CD4-positive, alpha-beta T cell treated with Interleukin-21 for 1 hour (primary cell): ENCODE measurements at places on chromosomes 6 and 20.

DNA sequence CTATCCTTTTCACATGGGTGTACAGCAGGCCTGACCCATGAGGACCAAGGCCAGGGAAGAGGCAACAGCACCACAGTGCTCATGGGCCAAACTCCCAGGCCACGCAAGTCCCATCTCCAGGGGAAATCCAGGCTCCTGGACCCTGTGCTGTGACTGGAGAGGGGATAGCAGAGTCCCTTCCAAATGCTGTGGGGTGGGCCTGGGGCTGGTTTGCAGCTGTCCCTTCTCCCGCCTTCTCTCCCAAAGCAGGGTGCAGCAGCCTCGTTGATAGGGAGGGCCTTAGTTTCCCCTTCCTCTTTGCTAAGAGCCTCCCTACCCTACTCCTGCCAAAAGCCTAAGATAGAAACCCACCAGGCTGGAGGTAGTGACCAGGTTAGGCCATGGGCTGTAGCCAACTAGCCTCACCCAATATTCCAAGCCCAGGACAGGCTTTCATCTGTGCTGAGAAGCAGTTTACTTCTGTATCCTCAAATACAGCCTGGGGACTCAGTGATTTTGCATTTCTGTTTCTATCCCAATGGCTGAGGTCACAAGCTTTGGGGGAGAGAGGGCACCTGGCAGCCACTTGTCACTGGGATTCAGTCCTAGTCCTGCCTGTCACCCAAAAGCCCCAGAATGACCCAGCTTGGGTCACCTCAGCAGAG is 1.4 kb downstream of the CTSZ start:
- DNase-seq, result no peak

DNA sequence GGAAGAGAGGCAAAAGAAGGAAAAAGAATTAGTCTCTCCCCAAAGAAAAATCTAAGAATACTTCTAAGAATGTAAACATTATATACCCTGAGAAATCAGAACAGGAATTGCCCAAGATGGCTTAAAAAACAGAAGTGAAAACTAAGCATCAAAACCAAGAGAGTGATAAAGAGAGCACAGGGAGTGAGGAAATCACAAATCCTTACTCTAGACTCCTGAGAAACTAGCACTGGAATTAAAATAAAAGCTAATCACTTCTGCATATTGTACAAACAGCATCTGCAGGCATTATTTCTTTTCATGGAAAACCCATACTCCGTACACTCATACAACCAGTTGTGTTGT is 285.7 kb downstream of the BTBD9 start:
- DNase-seq, result no peak

- DNase-seq, result peak; percentile 59
Measured at GRCh38 chr6:159094444-159095252, 49.9 kb upstream of the TAGAP start.

- no peak for DNase-seq
Measured at GRCh38 chr20:4880051-4880450, 121.3 kb downstream of the SLC23A2 start.

DNA sequence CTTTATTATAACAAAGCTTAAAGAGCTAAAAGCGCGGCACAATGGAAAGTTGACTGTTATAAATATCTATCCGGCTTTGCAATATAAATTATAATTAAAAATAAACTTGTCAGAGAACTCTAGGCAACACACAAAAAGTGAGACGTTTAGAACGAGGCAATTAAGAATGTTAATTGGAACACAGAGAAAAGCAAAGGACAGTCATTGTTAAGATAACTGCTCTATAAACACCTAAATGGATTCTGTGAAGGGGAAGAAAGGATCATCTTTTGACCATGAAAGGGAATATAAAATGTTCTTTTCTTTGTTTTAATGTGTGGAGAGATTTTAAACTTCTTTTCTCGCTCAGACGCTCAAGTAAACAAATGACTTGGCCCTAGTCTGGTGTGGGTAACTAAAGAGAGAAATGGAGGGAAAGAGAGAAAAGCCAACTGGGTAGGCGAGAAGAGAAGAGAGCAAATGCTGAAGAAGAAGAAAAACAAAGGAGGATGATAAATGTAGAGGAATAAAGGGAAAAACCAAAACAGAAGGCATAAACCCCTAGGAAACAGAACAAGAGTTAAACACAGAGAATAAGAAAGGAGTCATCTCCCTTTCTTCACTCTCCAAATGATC is 9.3 kb upstream of the SALL4 start:
- no peak for DNase-seq

- DNase-seq, result no peak
Measured at GRCh38 chr6:14722001-14722562, 523.8 kb upstream of the JARID2 start.

GRCh38 chr6:98433325-98434056 is 400.9 kb upstream of the POU3F2 start:
- no peak for DNase-seq

- no peak for DNase-seq
Measured at GRCh38 chr6:32937230-32937633, 3.6 kb downstream of the HLA-DMB start.

- DNase-seq, result no peak
Measured at GRCh38 chr6:106451439-106451838, 90.9 kb downstream of the CRYBG1 start.

- no peak for DNase-seq
Measured at GRCh38 chr6:2542101-2542857, 208.4 kb downstream of the MYLK4 start.

DNA sequence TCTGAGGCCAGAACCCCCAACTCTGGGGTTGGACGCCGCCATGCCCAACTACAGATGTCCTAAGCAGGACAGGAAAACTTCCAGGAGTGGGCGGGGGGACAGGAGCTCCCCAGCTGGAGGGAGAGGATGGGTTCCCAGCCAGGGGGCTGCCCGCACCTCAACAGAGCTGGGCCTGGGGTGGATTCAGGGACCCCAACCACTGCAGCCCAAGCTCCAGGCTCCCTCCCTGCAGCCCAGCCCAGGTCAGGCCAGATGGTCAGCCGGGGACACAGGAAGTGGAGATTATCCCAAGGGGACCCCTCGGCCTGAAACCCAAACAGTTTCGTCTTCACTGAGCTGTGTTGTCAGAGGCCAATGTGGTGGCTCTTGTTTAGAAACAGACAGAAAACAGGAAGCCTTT is 9.4 kb downstream of the LAMA5 start:
- DNase-seq, result no peak

DNA sequence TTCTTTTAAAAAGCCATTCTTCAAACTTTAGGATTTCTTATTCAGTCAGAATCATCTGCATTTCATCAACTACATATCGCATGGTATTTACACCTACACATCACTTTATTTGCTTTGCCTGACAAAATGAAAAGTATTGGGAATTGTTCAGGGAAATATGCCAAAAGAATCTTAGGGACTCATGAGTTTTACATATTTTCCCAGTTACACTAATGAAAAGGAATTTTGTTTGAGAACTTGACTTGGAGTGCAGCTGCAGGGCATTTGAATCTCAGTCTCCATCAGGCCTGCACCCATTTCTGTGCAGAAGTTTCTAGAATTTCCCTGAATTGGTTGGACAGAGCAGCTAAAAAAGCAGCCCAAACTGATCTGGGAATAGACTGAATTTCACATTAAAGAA is 65.3 kb downstream of the MTHFD1L start:
- no peak for DNase-seq

DNA sequence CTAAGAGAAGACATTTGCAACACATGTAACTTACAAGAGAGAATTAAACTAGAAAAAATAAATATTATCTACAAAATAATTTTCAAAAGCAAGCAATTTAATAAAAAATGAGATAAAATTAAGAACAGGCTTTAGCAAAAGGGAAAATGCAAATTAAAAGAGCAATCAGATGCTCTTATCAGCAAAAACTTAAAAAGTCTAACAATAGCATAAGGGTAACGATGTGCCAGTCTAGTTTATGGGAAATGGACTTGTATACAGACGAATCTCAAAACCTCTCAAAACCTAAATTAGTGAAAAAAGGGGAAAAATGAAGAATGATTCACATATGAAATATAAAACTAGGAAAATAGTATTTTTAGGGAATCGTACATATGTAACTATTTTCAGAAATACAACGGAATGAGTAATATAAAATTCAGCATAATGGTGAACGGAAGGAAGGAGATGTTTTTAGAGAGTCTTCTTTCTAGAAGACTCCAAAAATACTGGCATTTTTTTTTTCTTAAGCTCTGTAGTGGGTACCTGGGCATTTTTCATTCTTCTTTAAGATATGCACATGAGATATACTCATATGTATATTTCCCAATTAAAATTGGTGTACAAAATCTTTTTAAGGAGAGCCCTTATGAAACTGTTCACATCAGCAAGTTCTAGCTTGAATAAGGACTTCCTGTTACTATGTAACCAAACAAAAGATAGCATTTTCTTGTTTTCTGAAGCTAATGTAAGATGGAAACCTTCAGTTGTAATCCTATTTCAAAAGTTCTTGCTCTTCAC is 927 bp upstream of the MANEA start:
- peak; percentile 36 for DNase-seq

DNA sequence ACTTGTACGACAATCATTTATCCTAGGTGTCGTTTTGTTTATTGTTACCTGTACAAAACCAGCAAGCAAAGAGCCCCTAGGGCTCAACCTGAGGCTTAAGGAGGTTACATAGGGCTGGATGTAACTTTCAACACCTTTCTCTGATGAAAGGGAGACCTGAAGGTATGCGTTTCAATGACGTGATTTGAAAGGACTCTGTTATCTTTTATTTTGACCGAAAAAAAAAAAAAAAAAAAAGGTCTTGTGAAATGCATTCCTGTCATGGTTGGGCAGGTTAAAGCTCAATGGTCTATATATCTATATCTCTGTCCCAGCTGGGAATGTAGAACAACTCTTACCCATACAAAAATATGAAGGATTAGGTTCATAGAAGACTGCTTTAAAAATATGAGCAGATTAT is 78.7 kb upstream of the SASH1 start:
- DNase-seq, result no peak

- no peak for DNase-seq
Measured at GRCh38 chr6:354631-355280, 36.8 kb upstream of the IRF4 start.

GRCh38 chr6:83708546-83708969 is 343 bp downstream of the SNAP91 start:
- no peak for DNase-seq
